ENCODE measurements at places on chromosomes 7 and 10.

- no peak for DNase-seq
These were observed 350.9 kb downstream of the ANKRD30A start for GRCh38 chr10:37476285-37476684.

DNA sequence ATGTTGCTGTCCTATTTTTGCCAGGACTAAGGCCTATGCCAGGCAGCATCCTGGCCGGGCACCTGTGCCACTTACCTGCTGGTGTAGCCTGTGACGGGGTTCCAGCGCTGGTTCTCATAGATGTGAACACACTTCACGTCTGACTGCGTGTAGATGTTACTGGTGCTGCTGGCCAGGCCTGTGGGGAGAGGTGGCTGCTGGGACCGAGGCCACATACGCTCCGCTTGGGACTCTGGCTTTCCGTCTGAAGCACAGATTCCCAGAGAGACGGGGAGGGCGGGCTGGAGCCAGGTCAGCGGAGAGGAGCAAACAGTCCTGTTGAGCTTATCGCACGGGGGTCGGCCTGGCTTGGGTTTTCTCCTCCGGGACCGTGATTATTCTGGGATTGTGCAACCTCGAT is 16.7 kb downstream of the BHLHA15 start:
- DNase-seq: no peak

- no peak for DNase-seq
These were observed 44.8 kb upstream of the DMBT1 start for GRCh38 chr10:122515588-122516231.

GRCh38 chr10:87578842-87579401 is 74.2 kb downstream of the MINPP1 start:
- no peak for DNase-seq

GRCh38 chr10:101695404-101695890 is 477 bp upstream of the FBXW4 start:
- DNase-seq: no peak

GRCh38 chr10:61937631-61938351 is 36.3 kb downstream of the ARID5B start:
- no peak for DNase-seq

GRCh38 chr7:91293136-91293535 is 28.9 kb downstream of the FZD1 start:
- no peak for DNase-seq
